Spleen (tissue), 13 donors: ENCODE measurements at places on chromosomes 2 and 18.

DNA sequence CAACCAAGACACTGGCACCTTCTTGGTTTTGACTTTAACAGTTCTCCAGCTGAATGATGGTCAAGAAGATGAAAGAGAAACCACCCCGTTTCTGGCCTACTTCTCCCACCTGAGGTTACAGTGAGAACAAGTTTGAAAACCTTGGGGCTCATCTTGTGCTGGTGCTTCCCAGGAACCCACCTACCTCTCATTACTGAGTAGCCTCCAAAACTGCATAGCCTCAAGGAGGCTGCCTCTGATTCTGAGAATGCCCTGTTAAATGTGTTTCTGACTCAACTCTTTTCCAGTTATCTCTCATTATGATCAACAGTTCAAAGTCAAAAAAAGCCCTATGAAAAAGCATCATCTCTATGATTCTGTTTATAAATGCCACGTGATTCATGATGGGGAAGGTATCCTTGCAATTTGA lies 121.9 kb downstream of the CACNB4 start:
- no peak for DNase-seq

GRCh38 chr2:30445266-30445821 lies 1.7 kb upstream of the LCLAT1 start:
- DNase-seq: no peak

GRCh38 chr2:95700519-95700918 lies 108.7 kb downstream of the TRIM43 start:
- DNase-seq: no peak

- no peak for DNase-seq
These were observed 258.3 kb downstream of the PRKCE start for GRCh38 chr2:45909677-45910191.

DNA sequence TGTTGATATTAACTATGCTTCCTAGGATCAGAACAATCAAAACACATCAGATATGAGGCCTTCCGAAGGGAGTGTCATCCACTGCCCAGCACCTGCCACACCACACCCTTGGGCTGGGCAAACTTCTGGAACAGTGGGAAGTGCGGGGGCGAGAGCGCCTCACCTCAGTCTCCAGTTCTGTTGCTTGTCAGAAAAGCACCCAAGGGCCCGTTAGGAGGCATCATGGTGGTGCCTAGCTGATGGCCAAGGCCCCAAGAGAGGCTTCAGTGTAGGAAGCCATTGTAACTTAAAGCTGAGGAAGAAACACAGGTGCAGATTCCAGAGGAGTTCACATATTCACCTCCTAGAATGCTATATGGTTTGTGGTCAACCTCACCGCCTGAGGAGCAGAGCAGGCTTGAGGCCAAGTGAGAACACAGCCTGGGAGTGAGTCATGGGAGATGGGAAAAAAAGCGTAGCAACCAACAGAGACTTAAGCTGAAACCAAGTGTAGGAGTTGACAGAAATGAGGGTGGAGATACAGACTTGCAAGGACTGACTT lies 85.1 kb upstream of the ATL2 start:
- no peak for DNase-seq

GRCh38 chr2:159684796-159685195 lies 27.5 kb upstream of the MARCHF7 start:
- no peak for DNase-seq

GRCh38 chr2:237486334-237486818 lies 675 bp upstream of the MLPH start:
- DNase-seq: peak; percentile 56

DNA sequence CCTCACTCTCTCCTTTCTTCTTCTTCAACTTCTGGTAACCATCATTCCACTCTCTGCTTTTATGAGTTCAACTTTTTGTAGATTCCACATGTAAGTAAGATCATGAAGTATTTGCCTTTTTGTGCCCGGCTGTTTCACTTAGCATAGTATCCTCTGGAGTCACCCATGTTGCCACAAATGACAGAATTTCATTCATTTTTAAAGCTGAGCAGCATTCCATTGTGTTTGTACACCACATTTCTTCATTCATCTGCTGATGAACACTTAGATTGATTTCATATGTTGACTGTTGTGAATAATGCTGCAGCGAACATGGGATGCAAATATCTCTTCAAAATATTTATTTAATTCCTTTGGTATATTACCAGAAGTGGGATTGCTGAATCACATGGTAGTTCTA lies 133.6 kb upstream of the ERBB4 start:
- no peak for DNase-seq

DNA sequence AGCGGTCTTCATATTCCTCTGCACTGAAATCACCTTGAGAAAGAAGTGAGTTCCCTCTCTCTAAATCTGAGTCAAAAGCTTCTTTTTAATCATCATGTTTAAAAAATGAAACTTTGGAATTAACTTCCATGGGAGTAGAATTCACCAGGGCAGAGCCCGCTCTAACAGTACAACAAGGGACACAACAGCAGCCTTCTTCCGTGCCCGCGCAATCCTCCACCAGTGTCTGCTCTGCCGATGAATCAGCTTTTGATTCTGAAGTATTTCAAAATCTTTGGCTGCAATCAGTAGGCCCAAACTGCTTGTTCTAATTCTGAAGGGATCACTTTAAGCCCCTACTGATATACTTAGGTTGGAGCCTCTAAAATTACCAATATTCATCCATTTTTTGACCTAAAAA lies 76.9 kb downstream of the USP40 start:
- no peak for DNase-seq

GRCh38 chr2:112317303-112318158 lies 42.1 kb downstream of the ZC3H6 start:
- DNase-seq: no peak

DNA sequence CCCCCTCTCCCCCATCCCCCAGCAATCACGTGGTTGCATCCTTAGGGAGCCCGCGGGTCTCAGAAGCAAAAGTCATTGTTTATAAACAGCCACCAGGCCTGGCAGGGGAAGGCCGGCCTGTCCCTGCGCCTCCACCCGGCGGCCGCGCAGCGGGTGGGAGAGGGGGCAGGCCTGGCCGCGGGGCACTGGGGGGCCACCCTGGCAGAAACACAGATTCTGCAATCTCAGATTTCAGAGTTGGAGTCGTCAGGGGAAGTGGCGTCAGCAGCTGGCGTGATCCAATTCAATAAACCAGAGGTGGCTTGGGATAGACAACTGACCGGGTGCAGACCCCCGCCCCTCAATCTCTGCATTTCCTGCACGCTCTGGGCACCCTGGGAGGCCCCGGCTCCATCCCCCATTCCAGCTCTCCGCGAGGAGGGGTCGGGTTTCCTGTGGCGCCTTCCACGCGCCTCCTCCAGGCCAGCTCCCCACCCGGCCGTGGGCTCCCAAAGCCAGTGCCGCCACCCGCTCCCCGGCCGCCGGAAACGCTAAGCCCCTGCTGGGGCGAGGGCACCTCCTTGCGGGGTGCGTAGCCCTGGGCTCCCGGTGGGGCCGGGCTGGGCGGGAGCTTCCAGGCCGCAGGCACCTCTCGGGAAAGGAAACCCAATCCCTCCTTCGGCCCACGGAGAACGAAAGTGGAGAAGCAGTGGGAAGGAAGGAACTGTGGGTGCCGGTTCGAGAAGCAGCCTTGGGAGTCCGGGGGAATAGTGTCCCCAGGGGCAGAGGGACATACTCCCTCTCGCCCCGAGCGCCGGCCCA lies 1.1 kb downstream of the BIN1 start:
- peak; percentile 79 for DNase-seq

- DNase-seq: no peak
These were observed 47.8 kb downstream of the TGFA start for GRCh38 chr2:70505613-70506391.

DNA sequence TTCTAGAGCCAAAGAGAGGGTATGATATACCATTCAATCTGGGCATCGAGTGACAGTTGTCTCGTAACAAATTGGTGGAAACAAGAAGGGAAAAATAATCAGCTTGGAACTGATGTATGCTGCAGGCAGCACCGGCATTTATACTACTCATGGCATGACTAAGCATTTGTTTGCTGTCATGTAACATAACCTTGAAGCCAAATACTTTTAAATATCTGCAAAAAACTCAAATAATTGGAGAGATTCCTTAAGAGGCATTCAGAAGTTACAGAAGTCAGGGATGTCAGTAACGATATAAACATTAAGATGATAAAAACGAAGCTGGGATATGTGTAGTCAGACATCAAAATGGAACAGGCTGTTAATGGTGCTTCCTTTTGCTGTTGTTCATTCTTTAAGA lies 157.3 kb upstream of the MMADHC start:
- DNase-seq: no peak

DNA sequence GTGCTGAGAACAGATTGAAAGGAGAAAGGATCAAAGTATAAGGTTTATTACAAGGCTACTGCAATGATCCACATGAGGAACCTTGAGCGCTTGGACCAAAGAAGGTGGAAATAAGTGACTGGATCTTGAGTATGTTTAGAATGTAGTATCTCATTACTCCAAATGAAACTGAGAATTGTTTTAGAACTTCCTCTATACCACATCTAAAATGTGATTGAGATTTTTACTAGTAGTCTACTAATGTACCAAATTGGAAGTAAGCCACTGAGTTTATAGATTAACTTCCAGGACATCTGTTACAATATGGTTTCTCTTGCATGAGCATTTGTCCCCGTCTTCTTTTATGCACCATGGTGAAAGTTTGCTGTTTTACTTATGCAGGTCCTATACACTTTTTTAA lies 300.5 kb downstream of the SUCLG1 start:
- no peak for DNase-seq

GRCh38 chr2:110688594-110689091 lies 10.8 kb upstream of the BUB1 start:
- no peak for DNase-seq

- DNase-seq: no peak
These were observed 110.3 kb downstream of the PXDN start for GRCh38 chr2:1633936-1634587.

DNA sequence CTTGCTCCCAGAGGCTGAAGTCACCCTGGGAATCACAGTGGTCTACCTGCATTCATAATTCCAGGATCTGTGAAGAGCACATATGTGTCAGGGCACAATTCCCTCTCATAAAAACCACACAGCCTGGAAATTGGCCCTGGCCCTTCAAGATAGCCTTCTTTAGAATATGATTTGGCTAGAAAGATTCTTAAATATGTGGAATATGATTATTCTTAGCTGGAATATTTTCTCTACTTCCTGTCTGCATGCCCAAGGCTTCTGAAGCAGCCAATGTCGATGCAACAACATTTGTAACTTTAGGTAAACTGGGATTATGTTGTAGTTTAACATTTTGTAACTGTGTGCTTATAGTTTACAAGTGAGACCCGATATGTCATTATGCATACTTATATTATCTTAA lies 24.2 kb downstream of the ICOS start:
- no peak for DNase-seq

GRCh38 chr18:35589546-35589945 lies 8.0 kb downstream of the GALNT1 start:
- no peak for DNase-seq

- no peak for DNase-seq
These were observed 1.7 kb upstream of the MYOM1 start for GRCh38 chr18:3221496-3221895.

DNA sequence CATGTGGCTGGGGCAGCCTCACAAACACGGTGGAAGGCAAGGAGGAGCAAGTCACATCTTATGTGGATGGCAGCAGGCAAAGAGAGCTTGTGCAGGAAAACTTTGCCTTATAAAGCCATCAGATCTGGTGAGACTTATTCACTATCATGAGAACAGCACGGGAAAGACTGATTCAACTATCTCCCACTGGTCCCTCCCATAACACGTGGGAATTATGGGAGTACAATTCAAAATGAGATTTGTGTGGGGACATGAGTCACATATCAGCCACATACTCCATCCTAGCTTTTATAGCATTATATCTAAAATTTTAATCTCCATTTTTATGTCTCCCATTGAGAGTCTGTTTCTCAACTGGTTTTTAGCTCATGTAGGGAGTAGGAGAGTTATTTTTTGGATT lies 45.7 kb downstream of the ICOS start:
- DNase-seq: no peak

GRCh38 chr2:60596411-60596810 lies 43.0 kb upstream of the BCL11A start:
- DNase-seq: no peak

GRCh38 chr2:37342591-37343220 lies 1.7 kb upstream of the QPCT start:
- no peak for DNase-seq

DNA sequence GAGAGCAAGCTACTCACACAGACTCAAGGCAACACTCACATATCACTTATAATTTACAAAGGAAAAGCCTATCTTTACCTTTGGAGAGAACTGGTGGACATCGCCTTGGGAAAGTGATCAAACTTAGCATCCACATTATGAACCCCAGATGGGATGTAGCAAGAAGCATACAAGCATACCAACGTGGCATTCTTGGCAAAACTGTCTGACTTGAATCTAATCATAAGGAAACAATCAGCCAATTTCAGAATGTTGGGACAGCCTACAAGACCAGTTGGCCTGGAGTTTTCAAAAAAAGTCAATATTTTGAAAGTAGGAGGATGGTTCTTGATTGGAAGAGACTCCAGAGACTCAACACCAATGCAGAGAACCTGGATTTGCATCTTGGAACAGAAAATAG lies 79.1 kb upstream of the PMAIP1 start:
- DNase-seq: no peak

- DNase-seq: no peak
These were observed 960.3 kb upstream of the SLC39A10 start for GRCh38 chr2:194696690-194697089.

GRCh38 chr2:154402213-154402612 lies 296.3 kb upstream of the KCNJ3 start:
- no peak for DNase-seq

GRCh38 chr2:36177282-36177681 lies 178.3 kb upstream of the CRIM1 start:
- no peak for DNase-seq

DNA sequence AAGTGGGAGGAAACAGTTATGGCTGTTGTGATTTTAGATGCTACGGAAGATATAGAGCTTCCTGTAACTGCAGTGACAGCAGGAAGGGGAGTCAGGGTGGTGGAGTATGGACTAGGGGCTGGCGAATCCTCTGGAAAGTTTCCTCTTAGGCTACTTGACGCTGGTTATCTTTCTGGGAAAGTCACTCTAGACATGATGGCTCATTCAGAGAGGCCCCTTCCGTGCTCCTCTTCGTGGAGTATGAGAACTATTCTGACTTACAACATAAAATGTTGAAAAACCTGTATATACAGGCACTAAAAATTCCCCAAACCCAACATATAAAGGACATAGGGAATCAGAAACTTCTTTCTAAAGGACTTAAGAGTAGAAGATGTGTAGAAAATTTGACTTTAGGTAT lies 78.8 kb downstream of the C18orf54 start:
- no peak for DNase-seq

- DNase-seq: no peak
These were observed 83.9 kb downstream of the PTH2R start for GRCh38 chr2:208490492-208490891.

DNA sequence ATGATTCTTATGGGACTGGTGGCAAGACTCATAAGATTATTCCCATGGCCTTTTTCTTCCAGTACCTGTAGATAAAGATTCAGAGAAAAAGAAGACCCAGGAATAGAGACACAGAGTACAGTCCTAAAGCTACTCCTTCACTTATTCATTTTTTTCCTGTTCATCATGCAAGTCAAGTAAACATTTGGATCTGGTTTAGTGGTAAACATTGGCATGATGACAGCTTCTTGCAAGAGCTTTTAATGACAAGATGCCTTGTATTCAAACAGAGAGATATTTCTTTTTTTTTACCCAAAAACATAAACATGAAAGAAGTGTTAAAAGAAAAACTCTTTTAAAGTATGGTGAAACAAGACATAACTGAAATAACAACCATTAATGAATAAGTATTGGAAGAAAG lies 20.2 kb downstream of the CXCR2 start:
- no peak for DNase-seq

- DNase-seq: no peak
These were observed 32.1 kb upstream of the INSIG2 start for GRCh38 chr2:118056165-118056534.

GRCh38 chr2:63432373-63432772 lies 155.9 kb downstream of the WDPCP start:
- DNase-seq: no peak
